ENCODE measurements at places on chromosomes 6 and 20.

- no peaks in the 10 kb centered on the region for H3K27me3 ChIP-seq
- H3K27ac ChIP-seq: peak overlapping the region; percentile 49
- H3K4me3 ChIP-seq: peak overlapping the region; percentile 50
- H3K36me3 ChIP-seq: no peaks in the 10 kb centered on the region
- DNase-seq: no peak
These were observed 621 bp downstream of the GPR63 start for GRCh38 chr6:96836631-96837080.

DNA sequence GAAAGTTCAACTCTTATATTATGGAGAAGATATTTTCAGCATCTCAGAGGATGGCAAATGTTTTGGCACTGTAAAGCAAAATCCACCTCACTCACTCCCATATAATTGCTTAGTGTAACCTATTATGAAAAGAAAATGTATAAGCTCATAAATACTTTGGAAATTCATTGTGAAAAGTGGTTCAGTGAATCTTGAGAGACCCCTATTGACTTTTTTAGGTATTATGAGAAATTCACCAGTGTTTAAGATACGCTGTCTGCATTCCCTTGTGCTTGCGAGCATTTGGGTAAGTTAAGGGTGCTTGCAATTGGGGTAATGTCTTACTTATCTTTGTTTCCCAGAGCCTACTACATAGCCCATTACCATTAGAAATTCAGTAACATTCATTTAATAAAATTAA lies 66.3 kb upstream of the BMP5 start:
- H3K27me3 ChIP-seq: no peaks in the 10 kb centered on the region
- no peaks in the 10 kb centered on the region for H3K4me1 ChIP-seq

GRCh38 chr20:56755201-56755600 lies 126.1 kb downstream of the TFAP2C start:
- H3K36me3 ChIP-seq: no peaks in the 10 kb centered on the region
- no peaks in the 10 kb centered on the region for H3K27me3 ChIP-seq
- no peak overlapping the region for H3K27ac ChIP-seq
- H3K4me3 ChIP-seq: no peak overlapping the region
- H3K4me1 ChIP-seq: peaks cover 6% of the 10 kb centered on the region
- no peak for DNase-seq

DNA sequence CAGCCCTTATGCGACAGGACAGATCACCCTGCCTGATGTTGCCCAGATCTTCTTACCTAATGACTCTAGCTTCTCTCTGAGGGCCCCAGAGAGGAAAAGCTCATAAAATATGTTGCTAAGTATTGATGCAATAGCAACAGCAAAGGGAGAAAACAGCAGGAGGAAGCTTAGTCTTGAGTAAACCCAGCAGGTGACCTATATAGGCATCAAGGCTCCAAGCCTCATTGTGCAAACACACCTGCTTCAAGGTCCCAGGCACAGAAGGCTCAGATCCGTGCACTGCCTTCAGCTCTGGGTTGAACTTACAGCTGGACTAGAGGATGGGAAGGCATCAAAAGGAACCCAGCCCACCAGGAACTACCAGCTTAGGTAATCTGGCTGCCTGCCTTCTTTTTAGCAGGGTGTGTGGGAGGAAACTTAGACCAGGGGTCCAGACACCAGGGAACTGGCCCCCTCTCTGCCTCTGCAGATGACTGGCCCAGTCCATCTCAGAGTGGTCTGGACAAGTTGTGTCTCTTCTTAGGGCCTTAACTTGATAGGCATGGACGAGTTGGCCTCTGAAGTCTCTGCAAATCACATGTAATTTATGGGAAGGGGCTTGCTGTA lies 34.4 kb downstream of the TGM3 start:
- DNase-seq: no peak
- no peak overlapping the region for H3K27ac ChIP-seq
- no peaks in the 10 kb centered on the region for H3K27me3 ChIP-seq
- no peaks in the 10 kb centered on the region for H3K36me3 ChIP-seq
- no peaks in the 10 kb centered on the region for H3K4me1 ChIP-seq
